ENCODE measurements at places on chromosomes 11 and 22. TPM values are rescaled to one million over a fixed set of nuclear protein-coding genes. Genes with fewer than 3 reads are reported as not detected.

The CLDN5 gene
- 0.47 TPM for total RNA-seq

DNA sequence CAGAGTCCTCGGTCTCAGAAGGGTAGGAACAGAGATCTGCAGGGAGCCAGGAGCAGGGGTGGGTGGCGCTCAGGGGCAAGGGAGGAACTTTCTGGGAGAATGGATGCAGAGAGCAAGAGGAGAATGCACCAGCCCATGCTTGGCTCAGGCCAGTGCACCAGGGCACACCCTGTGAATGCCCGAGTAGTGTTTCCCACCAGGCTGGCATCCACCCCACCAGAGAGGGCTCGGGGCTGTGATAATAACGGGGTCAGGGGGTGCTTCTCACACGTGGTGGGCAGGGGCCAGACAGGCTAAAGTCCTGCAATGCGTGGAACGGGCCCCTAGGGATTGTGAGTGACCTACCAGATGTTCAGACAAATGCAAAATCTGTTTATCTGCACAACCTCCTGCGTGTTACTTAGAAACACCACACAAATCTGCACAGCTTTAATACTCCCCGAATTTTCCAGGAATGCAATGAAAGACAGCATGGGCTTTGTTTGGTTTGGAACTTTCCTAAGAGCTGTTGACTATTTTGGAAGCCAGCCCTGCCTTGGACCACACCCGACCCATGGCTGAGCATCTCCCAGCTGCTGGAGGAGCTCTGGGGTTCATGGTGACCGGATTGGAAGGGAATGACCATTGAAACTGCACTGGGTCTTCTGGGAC, 368.3 kb downstream of the SHANK2 start:
- no peaks in the 10 kb centered on the region for H3K4me1 ChIP-seq
- no peak overlapping the region for H3K4me3 ChIP-seq
- peaks cover 2% of the 10 kb centered on the region for H3K27me3 ChIP-seq
- no peak for DNase-seq
- H3K36me3 ChIP-seq: no peaks in the 10 kb centered on the region

The RAG1 gene
- 0.70 TPM for total RNA-seq

DNA sequence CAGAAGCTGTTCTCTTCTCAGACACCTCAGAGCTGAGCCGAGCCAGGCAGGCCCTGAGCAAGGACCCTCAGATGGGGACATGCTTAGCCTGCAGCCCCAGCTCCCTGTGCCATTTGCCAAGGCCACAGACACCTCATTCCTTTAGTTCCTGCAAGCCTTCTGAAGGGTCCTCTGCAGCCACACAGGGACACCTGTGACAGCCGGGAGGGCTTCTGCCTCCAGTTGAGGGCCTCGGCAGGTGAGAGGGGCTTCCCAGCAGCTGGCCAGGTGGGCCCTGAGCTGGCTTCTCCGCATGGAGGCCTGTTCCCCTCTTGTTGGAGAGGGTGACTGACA, 18.2 kb downstream of the INCENP start:
- H3K27ac ChIP-seq: no peak overlapping the region
- H3K27me3 ChIP-seq: no peaks in the 10 kb centered on the region
- no peak overlapping the region for H3K4me3 ChIP-seq
- H3K4me1 ChIP-seq: no peaks in the 10 kb centered on the region
- H3K36me3 ChIP-seq: peaks cover 20% of the 10 kb centered on the region

GRCh38 chr11:116413301-116414242, 359.2 kb downstream of the BUD13 start:
- no peak overlapping the region for H3K4me3 ChIP-seq
- no peak overlapping the region for H3K27ac ChIP-seq
- no peaks in the 10 kb centered on the region for H3K4me1 ChIP-seq
- no peaks in the 10 kb centered on the region for H3K36me3 ChIP-seq
- DNase-seq: no peak

Measured in activated T-helper 1 cell treated with anti-CD3 and anti-CD28 coated beads, Interleukin-12 subunit alpha, Interleukin-12 subunit beta, Interleukin-2, Interleukin-4 antibody, amounts not matched to agents 30 ng/mL and 10 ng/mL and 1 ng/mL, durations not matched to agents 14 hours and 24 hours and 36 hours (primary cell).